Endodermal cell (in vitro differentiated cells): ENCODE measurements at places on chromosomes 2 and 18.

DNA sequence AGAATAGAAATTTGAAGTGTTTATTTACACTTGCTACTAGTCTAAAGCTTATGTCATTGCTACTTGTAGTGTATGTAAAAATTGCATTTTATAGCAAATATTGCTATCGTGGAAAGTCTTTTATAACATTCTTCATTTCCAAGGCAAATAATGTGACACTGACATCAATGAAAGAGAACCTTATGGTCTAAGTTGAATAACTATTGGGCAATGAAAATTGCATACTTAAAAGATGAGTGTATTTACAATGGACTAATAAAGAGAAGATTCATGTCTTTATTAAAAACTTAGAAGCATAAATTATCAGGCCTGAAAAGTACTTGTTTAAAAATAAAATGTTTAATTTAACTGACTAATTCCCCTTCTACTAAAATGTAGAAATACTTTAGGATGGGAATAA is 82.2 kb downstream of the LRP1B start:
- DNase-seq: no peak
- H3K27me3 ChIP-seq: no peaks in the 10 kb centered on the region
- no peaks in the 10 kb centered on the region for H3K36me3 ChIP-seq
- no peak overlapping the region for H3K4me3 ChIP-seq
- H3K27ac ChIP-seq: no peak overlapping the region

DNA sequence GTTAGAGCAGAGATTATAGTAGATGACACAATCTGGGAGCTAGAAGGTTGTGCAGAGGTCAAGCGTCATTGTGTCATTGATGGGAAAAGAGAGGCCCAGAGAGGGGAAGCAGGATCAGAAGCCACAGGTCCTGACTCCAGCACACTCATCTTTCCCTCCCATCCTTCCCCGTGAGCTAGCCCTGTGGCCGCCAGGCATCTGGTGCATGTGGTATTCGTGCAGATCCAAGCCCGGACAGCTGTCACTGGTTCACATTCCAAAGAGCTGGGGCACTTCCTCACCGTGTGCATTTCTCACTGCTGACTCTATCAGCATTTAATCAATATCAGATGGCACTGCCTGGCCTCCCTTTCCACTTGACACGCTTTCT is 94.1 kb upstream of the THOC1 start:
- H3K27me3 ChIP-seq: no peaks in the 10 kb centered on the region
- no peak for DNase-seq
- peaks cover 67% of the 10 kb centered on the region for H3K36me3 ChIP-seq
- no peak overlapping the region for H3K4me3 ChIP-seq

GRCh38 chr2:207165121-207166038 is at the start of gene KLF7:
TSS of gene KLF7 (minus strand) at chr2:207165948. CDS start at chr2:207165568, 380 bp downstream.
- peak within 1 kb of the TSS; percentile 96 for H3K4me3 ChIP-seq
- H3K27me3 ChIP-seq: no peaks in the 10 kb centered on the region
- DNase-seq: peak; percentile 70
- peaks cover 7% of the 10 kb centered on the region for H3K4me1 ChIP-seq
- H3K36me3 ChIP-seq: peaks cover 9% of the 10 kb centered on the region
- peak within 1 kb of the TSS; percentile 100 for H3K27ac ChIP-seq

GRCh38 chr2:235603659-235604058 is 109.8 kb downstream of the AGAP1 start:
- H3K27me3 ChIP-seq: no peaks in the 10 kb centered on the region
- H3K4me3 ChIP-seq: no peak overlapping the region
- H3K27ac ChIP-seq: no peak overlapping the region
- DNase-seq: no peak
- no peaks in the 10 kb centered on the region for H3K36me3 ChIP-seq

- H3K27ac ChIP-seq: no peak overlapping the region
- no peak for DNase-seq
- H3K36me3 ChIP-seq: no peaks in the 10 kb centered on the region
- H3K27me3 ChIP-seq: no peaks in the 10 kb centered on the region
- no peaks in the 10 kb centered on the region for H3K4me1 ChIP-seq
Observed at GRCh38 chr2:239042046-239042445, 194.2 kb downstream of the TWIST2 start.

DNA sequence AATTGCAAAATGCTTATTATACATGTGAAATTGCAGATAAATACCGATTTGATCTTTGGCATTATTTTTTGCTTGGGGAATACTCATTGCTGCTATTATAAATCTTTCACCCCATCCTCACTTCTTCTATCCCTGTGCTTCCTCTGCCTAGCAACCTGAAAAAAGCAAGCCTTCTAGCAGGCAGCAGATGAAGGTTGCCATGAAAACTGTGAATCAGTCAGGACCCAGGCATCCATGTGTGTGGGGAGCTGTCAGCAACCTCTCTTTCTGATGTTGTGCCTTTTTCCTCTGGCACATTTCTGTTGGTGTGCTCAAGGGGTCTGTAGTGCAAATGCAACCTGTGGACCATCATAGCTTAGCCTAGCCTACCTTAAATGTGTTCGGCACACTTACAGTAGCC is 364.2 kb downstream of the LRRTM1 start:
- H3K4me3 ChIP-seq: no peak overlapping the region
- H3K27me3 ChIP-seq: no peaks in the 10 kb centered on the region
- no peak for DNase-seq
- no peaks in the 10 kb centered on the region for H3K36me3 ChIP-seq
- peaks cover 4% of the 10 kb centered on the region for H3K4me1 ChIP-seq

DNA sequence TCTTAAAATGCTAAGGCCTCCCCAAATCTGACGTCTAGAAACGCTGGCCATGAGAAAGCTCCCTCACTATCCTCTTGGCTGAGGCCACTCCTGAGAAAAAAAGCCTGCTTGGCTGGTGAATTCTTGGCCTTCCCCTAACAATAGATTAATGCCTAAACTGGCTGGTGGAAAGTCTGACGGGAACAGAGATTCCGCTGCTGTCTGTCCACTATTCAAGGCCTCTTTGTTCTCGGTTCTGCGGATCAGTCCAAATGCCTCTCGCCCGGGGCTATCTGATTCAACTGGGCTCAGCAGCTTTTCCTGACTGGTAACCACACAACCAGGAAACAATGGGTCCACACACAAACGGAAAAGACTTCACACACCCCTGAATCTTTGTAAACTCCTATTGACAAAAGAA is 27.2 kb downstream of the PXDN start:
- H3K27ac ChIP-seq: peak overlapping the region; percentile 31
- no peak overlapping the region for H3K4me3 ChIP-seq
- peak; percentile 42 for DNase-seq
- peaks cover 8% of the 10 kb centered on the region for H3K36me3 ChIP-seq
- no peaks in the 10 kb centered on the region for H3K27me3 ChIP-seq

GRCh38 chr2:69119104-69119894 is 106.3 kb downstream of the ANTXR1 start:
- no peak overlapping the region for H3K4me3 ChIP-seq
- H3K27ac ChIP-seq: no peak overlapping the region
- H3K36me3 ChIP-seq: no peaks in the 10 kb centered on the region
- DNase-seq: peak; percentile 43
- H3K27me3 ChIP-seq: no peaks in the 10 kb centered on the region

DNA sequence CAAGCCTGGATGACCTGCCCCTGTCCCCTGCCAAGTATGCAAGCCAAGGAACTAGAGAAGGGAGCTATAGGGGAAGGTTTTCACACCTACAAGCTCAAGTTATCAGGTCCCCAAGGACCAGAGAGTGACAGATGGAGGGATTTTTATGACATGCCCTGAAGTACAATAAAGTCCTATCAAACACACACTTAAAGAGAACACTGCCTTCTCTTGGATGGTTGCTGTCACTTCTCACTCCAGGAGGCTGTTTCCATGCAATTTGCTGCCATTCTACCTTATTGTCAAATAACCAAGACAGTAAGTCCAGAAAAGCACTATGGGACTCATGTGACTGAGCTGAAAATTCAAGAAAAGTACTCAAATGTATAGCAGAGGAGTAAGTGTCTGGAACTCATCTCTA is 76.6 kb upstream of the DDX18 start:
- no peaks in the 10 kb centered on the region for H3K36me3 ChIP-seq
- no peaks in the 10 kb centered on the region for H3K4me1 ChIP-seq
- no peak overlapping the region for H3K27ac ChIP-seq
- no peak for DNase-seq
- H3K4me3 ChIP-seq: no peak overlapping the region

GRCh38 chr18:41923446-41923845 is 31.6 kb upstream of the PIK3C3 start:
- no peaks in the 10 kb centered on the region for H3K4me1 ChIP-seq
- no peaks in the 10 kb centered on the region for H3K27me3 ChIP-seq
- no peak overlapping the region for H3K4me3 ChIP-seq
- H3K36me3 ChIP-seq: no peaks in the 10 kb centered on the region
- DNase-seq: no peak

GRCh38 chr2:29495536-29496060 is 380.4 kb downstream of the CLIP4 start:
- no peak overlapping the region for H3K4me3 ChIP-seq
- no peaks in the 10 kb centered on the region for H3K4me1 ChIP-seq
- no peaks in the 10 kb centered on the region for H3K36me3 ChIP-seq

DNA sequence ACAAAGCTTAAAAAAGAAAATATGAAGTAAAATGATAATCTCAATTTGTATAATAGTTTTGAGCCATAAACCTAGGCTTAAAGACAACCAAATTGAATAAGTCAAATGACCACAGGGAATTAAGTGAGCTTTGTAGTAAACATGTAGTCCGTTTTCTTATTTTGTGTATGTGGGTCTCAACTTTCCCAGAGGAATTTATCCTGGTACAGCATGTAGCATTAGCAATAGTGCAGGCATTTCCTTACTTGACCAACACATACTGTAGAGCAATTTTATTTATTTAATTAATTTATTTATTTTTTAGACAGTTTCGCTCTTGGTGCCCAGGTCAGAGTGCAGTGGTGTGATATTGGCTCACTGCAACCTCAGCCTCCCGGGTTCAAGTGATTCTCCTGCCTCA is 37.5 kb upstream of the MTCL1 start:
- H3K36me3 ChIP-seq: no peaks in the 10 kb centered on the region
- no peak overlapping the region for H3K27ac ChIP-seq
- H3K4me1 ChIP-seq: peaks cover 4% of the 10 kb centered on the region
- no peak overlapping the region for H3K4me3 ChIP-seq
- DNase-seq: no peak

DNA sequence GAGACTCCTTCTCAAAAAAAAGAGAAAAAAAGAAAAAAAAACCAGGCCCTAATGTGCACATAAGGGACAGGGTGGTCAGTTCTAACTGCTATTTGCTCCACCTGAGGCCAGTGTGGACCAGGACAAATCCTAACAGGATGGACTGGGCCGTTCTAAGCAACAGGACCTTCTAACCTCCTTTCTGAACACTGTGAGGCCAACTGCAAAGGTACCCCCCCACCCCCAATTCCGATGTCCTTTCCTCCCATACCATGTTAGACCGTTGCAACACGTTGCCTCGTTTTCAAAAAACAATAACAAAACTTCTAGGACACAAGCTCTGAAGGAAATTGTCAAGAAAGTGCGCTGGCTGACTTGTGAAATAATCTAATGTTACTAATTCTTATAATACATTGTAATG is 1.2 kb downstream of the THAP4 start:
- H3K4me3 ChIP-seq: peak overlapping the region; percentile 95
- no peaks in the 10 kb centered on the region for H3K4me1 ChIP-seq
- no peak for DNase-seq
- H3K36me3 ChIP-seq: peaks cover 53% of the 10 kb centered on the region
- no peak overlapping the region for H3K27ac ChIP-seq

DNA sequence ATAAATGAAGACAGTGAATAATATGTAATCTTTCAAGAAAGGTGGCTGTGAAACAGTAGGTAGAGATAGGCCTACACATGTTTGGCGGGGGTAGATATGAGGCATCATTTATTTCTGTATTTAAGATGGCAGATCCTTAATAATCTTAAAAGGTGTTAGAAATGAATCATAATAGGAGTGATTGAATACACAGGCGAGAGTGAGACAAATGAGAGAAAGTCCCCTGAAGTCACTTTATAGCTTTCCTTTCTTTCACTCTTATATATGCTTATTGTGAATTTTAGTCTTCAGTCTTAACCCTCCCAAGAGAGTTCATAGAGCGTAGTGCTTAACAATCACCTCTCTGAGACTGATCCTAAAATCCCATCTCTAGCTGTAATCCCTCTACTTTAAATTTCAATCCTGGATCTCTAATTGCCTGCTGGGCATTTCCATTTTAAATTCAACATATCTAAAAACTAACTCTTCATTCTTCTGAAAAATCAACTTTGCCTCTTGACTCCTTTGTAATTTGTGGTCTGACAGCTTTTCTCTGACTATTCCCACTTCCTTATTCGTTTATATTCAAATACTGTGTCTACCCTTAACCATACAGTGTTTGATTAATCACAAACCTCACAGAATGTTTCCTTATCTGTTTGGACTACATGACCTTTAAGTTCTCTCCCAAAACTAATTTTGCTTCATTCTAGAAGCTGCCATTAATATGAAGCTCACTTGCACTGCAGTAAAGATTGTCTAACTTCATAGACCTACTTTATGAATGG is 463.7 kb upstream of the FSIP2 start:
- H3K27ac ChIP-seq: no peak overlapping the region
- DNase-seq: no peak
- no peaks in the 10 kb centered on the region for H3K27me3 ChIP-seq

DNA sequence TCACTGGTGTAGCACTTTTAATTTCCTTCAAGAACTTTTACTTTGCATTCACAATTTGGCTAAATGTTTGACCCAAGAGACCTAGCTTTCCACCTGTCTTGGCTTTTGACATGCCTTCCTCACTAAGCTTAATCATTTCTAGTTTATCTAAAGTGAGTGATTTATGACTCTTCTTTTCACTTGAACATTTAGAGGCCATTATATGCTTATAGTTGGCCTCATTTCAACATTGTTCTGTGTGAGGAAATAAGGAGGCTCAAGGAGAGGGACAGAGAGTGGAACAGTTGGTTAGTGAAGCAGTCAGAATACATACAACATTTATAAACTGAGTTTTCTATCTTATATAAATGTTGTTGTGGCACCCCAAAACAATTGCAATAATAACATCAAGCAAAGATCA is 489.3 kb upstream of the CDH2 start:
- H3K4me3 ChIP-seq: no peak overlapping the region
- no peak for DNase-seq
- no peaks in the 10 kb centered on the region for H3K4me1 ChIP-seq
- no peaks in the 10 kb centered on the region for H3K27me3 ChIP-seq
- H3K27ac ChIP-seq: no peak overlapping the region

GRCh38 chr2:216482640-216483039 is 16.0 kb upstream of the RPL37A start:
- no peak overlapping the region for H3K4me3 ChIP-seq
- H3K36me3 ChIP-seq: peaks cover 46% of the 10 kb centered on the region
- no peaks in the 10 kb centered on the region for H3K27me3 ChIP-seq
- DNase-seq: no peak
- peaks cover 5% of the 10 kb centered on the region for H3K4me1 ChIP-seq

- H3K4me3 ChIP-seq: no peak overlapping the region
- peaks cover 7% of the 10 kb centered on the region for H3K4me1 ChIP-seq
- no peak overlapping the region for H3K27ac ChIP-seq
- no peak for DNase-seq
- no peaks in the 10 kb centered on the region for H3K36me3 ChIP-seq
Observed at GRCh38 chr18:41464278-41464677, 490.8 kb upstream of the PIK3C3 start.

GRCh38 chr2:3981446-3981987 is 278.1 kb downstream of the DCDC2C start:
- no peaks in the 10 kb centered on the region for H3K27me3 ChIP-seq
- DNase-seq: no peak
- no peak overlapping the region for H3K27ac ChIP-seq
- H3K4me3 ChIP-seq: no peak overlapping the region
- no peaks in the 10 kb centered on the region for H3K4me1 ChIP-seq
- H3K36me3 ChIP-seq: no peaks in the 10 kb centered on the region
